ENCODE measurements at places on chromosomes 16 and 17. TPM values are rescaled to one million over a fixed set of nuclear protein-coding genes. Genes with fewer than 3 reads are reported as not detected.

DNA sequence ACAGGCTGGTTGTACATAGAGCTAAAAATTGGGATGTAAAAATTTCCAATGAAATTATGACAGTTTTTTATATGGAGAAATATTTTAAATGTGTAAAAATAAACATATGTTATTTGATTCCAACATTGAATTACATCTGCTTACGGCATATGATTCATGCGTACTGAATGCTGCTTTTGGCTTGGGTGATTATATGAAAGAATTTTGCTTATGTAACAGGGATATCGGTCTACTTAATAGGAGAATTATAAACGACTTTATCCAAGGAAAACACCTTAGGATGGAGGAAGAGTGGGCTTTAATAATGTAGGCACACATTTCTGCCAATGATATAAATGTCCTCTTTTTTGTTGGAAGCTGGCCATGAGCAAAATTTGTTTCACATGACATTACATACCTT is 197.3 kb upstream of the GOT2 start:
- no peak for DNase-seq
- H3K36me3 ChIP-seq: no peaks in the 10 kb centered on the region
- no peak overlapping the region for H3K27ac ChIP-seq

DNA sequence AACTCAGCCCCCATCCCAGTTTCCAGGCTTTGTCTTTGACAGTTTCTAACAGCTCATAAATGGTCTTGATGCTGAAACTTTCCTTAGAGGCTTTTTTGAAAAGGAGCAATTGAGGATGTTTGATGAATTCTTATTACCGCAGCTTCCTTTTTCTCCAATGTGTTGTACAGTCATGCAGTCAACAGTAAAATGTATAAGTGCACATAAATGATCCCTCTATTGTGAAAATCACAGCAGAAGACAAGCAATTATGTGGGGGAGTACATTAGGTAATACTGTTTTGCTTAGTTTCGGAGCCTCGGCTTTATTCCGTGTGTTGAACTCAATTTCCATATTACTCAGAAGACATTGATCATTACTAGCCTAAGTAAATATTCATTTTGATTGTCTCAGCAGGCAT is 673.7 kb downstream of the CDH8 start:
- H3K4me3 ChIP-seq: no peak overlapping the region
- H3K4me1 ChIP-seq: no peaks in the 10 kb centered on the region
- no peak overlapping the region for H3K27ac ChIP-seq
- no peaks in the 10 kb centered on the region for H3K27me3 ChIP-seq
- H3K36me3 ChIP-seq: no peaks in the 10 kb centered on the region

DNA sequence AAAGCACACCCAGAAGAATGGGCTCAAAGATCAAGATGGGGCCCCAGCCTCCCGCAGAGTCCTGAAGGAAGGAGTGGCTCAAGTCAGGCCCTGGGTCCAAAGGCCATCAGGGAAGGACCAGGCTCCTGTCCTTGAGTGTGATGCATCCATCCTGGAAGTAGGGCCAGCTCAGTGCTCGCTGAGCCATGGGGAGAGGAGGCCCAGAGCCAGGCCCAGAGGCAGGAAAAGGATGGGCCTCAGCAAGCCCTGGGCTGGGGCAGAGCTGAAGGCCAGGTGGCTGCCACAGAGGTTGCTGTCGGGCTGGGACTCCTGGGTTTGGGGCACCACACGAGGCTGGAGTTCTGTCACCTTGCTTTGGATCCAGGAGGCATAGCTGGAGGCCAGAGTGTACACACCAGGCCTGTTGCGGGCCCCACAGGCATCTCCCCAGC is 3.7 kb downstream of the PRSS8 start:
- no peak overlapping the region for H3K27ac ChIP-seq
- no peak for DNase-seq
- H3K4me3 ChIP-seq: no peak overlapping the region
- no peaks in the 10 kb centered on the region for H3K36me3 ChIP-seq
- H3K4me1 ChIP-seq: no peaks in the 10 kb centered on the region

GRCh38 chr17:48597778-48598631 is 4.4 kb upstream of the HOXB5 start:
- H3K27ac ChIP-seq: no peak overlapping the region
- H3K4me3 ChIP-seq: peak overlapping the region; percentile 38
- H3K36me3 ChIP-seq: no peaks in the 10 kb centered on the region
- no peak for DNase-seq
- H3K4me1 ChIP-seq: no peaks in the 10 kb centered on the region

- no peaks in the 10 kb centered on the region for H3K27me3 ChIP-seq
- no peak overlapping the region for H3K27ac ChIP-seq
- H3K4me1 ChIP-seq: no peaks in the 10 kb centered on the region
- H3K36me3 ChIP-seq: no peaks in the 10 kb centered on the region
- no peak for DNase-seq
These were observed 191.9 kb downstream of the MRTFB start for GRCh38 chr16:14263011-14263410.

GRCh38 chr17:41638941-41639340 is 14.6 kb upstream of the KRT17 start:
- H3K4me1 ChIP-seq: peaks cover 7% of the 10 kb centered on the region
- H3K27me3 ChIP-seq: no peaks in the 10 kb centered on the region
- no peak overlapping the region for H3K4me3 ChIP-seq
- H3K36me3 ChIP-seq: no peaks in the 10 kb centered on the region

- H3K4me1 ChIP-seq: no peaks in the 10 kb centered on the region
- H3K27me3 ChIP-seq: no peaks in the 10 kb centered on the region
- H3K4me3 ChIP-seq: no peak overlapping the region
- DNase-seq: no peak
These were observed 68.3 kb downstream of the CACNG3 start for GRCh38 chr16:24324421-24324820.

DNA sequence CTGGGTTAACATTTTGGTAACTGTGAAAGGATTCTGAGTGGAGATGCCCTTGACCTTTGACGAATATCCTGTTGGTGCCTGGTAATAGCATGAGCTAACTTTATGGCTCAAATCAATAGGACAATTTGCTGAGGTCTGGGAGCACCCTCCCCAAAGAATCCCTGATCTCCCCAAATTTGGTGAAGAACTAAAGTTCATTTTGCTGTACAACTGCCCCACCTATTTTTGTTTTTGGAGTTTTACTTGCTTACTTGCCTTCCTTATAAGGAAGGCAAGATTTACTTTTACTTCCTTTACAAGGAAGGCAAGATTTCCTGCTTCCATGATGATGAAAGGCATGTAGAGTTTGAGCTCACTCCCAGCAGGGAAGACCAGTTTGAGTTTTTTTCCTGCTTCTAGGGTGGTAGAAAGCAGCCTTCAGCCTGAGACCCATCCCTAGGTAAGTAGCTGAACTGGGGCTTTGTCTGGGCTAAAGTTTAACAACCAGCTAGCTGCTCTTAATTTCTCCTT is 2.8 kb downstream of the KRTAP4-9 start:
- H3K27ac ChIP-seq: no peak overlapping the region
- H3K27me3 ChIP-seq: no peaks in the 10 kb centered on the region
- no peaks in the 10 kb centered on the region for H3K4me1 ChIP-seq
- H3K4me3 ChIP-seq: no peak overlapping the region
- DNase-seq: no peak

NXN gene
- total RNA-seq: 5.5 TPM

ZP2 gene
- not detected for total RNA-seq

CNGB1 gene
- total RNA-seq: not detected

EVPLL gene
- total RNA-seq: not detected

CPNE7 gene
- 4.0 TPM for total RNA-seq

TMC8 gene
- 4.2 TPM for total RNA-seq

DYNLL2 gene
- 39.4 TPM for total RNA-seq

Data from ovary (tissue), 10 donors.